ENCODE measurements at places on chromosomes 1 and 21.

DNA sequence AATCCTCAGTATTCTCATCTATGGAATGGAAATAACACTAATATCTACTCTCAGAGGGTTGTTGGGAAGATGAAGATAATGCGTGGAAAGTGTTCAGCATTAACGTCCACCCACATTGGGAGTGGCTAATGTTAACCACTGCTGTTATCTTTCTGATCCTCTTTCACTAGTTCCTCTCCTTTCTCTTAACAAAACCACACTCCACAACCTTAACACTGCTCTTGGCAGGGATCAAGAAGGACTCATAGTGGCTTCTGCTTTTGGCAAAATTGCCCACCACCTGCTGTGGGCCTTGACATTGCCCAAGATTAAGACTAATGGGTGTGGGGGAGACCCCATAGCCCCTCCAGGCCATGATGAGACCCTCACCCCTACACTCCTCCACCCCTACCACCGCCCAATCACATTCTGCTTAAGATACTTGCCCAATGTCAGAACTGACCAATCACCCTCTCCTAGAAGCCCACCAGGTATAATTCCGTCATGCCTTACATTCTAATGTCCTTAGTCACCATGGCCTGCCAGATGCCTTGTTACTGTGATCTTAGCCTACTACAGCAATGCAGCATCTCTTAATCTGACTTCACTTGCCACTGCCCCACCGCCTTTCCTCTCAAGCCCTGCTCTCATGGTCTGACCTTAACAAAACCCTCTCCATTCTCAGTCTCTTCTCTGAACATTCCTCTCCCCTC lies 27.1 kb downstream of the DHCR24 start:
- no peak for DNase-seq

DNA sequence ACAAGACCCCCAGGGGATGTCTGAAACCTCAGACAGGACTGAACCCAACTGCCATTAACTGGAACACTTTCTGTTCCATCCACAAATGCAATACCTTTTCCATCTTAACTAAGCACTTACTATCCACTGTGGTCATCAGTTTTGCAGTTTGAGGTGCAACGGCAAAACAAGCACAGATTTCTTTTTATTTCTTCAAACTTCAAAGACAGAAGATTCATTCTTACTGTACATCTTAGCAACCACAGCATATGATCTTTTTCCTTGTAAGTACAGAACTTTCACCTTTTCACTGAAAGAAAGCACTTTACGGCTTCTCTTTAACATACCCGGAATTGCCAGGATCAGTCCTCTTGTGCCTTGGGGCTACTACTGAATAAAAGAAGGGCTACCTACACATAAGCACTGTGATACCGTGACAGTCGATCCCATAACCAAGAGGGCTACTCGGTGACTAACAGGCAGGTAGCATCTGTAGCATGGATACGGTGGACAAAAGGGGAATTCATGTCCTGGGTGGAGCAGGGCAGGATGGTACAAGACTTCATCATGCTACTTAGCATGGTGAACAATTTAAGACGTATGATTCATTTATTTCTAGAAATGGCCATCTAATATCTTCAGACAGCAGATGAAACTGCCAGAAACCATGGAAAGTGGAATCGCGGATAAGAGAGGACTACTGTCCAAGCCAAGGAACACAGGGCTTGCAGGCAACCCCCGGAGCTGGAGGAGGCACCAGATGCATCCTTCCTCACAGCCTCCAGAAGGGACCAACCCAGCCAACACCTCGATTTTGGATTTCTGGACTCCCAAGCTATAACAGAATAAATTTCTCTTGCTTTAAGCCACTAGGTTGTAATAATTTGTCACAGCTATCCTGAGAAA lies 18.4 kb downstream of the ERG start:
- no peak for DNase-seq

- DNase-seq = no peak
Observed at GRCh38 chr1:230905733-230906132, 37.4 kb upstream of the C1orf198 start.

DNA sequence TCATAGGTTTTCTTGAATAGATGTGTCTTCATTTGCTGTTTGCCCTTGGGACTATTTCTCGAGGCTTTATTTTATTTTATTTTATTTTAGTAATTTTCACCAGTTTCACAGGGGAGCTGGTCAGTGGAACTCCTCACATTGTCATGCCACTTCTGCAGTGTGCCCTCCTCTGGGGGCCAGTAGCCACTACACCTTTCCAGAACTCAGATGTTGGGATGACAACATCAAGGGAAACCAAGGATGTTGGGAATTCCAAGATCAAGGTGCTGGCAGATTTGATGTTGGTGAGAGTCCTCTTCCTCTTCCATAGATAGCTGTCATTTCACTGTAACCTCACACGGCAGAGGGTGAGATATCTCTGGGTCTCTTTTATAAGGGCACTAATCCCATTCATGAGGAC lies 35.5 kb downstream of the SLC26A9 start:
- DNase-seq = no peak

Measured in spinal cord (tissue), 10 donors.